ENCODE measurements at places on chromosomes 11 and 22. TPM values are rescaled to one million over a fixed set of nuclear protein-coding genes. Genes with fewer than 3 reads are reported as not detected.

- peak; percentile 43 for DNase-seq
These were observed 50.2 kb downstream of the JAM3 start for GRCh38 chr11:134119094-134119493.

GRCh38 chr11:10683429-10683828, 10.1 kb downstream of the IRAG1 start:
- DNase-seq: no peak

DNA sequence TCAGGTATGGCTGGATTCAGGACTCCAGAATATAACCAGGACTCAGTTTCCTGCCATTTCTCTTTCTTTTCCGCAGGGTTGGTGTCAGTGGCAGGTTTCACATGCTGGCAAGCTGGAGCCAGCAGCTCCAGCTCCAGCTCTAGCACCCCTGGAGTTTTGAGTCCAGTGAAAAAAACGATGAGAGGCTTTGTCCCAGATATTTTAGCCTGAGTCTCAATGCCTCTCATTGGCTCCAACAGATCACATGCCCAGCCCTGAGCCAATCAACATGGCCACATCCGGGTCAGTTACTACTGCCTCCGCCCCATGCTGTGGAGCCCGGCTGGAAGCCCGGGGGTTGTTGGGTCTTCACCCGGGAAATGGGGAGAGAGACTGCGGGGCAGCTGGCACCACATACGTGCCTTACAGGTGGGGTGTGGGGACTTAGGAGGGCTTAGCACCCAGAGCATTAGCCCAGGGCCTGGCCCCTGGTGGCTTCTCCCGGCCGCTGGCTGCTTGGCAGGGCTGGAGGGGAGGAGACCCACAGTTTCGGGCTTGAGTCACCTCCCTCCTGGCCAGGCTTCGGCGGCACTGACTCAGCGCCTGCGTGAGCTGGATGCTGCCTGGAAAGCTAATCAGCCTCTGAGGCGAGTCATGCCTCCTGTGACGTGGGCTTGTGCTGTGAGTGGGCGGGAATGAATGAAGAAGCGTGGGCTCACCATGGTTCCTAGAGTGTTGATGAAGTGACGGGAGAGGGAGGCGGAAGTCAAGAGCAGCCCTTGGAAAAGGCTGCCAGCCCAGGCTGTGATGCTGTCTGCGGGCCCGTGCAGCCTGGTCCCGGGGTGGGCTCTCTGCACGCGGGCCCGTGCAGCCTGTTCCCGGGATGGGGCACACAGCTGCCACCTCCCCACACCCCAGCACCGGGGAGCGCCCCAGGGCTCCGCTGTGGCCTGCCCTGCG, 15.3 kb upstream of the MRTFA start:
- peak; percentile 99 for DNase-seq

GRCh38 chr11:75351541-75351790, at the start of gene ARRB1:
Gene ARRB1 (minus strand): TSS chr11:75351661. CDS start chr11:75351607, 54 bp downstream.
- DNase-seq: no peak

GRCh38 chr11:11500744-11501487, 120.9 kb downstream of the GALNT18 start:
- DNase-seq: no peak

DNA sequence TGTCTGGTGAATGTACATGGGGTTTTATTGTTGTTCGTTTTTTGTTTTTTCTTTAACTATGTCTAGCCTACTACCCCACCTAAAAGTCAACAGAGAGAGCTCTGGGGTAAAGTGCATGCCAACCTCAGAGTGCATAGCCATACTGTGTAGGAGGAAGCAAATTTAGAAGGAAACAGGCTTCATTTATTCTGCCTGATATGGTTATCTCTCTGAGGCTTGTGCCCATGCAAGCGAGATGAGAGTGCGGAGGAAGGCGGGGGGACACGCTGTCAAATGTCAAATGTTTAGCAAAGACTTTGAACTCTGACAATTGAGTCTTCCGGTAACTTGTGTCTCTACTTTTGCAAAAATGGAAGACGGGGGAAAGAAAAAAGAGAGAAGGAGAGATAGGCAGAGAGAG, 295.5 kb downstream of the ETS1 start:
- no peak for DNase-seq

DNA sequence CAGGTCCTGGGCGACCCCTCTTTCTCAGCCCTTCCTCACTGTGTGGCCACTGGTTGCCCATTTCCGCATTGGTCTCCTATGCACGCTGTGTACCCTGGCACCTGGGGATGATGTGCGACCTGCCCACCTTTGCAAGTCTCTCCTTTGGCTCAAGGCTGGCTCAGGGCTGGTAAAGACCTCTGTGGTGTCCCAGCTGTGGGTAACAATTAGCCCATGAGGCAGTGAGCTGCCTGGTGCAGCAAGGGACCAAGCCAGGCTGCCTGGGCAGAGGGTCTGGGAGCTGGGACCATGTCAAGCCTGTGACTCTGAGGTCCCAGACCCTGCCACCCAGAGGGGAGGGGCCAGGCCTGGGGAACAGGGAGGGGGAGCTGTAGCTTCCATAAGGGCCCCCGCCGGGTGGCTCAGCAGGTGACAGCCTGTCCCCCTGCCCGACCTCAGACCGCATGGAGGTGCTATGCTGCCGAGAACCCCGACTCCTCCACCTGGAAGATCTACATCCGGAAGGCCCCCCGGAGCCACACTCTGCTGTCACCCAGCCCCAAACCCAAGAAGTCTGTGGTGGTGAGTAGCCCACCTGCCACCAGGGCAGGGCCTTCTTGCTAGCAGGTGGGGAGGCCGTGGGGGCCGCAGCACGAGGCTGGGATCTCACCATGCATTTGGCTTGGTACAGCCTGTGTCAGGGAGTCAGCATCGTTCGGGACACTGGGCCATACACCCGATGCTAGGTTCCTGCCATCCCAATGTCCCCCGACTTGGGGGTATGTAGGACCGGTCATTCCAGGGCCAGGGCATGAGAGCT, 112.5 kb downstream of the KCNQ1OT1 start:
- no peak for DNase-seq

DNA sequence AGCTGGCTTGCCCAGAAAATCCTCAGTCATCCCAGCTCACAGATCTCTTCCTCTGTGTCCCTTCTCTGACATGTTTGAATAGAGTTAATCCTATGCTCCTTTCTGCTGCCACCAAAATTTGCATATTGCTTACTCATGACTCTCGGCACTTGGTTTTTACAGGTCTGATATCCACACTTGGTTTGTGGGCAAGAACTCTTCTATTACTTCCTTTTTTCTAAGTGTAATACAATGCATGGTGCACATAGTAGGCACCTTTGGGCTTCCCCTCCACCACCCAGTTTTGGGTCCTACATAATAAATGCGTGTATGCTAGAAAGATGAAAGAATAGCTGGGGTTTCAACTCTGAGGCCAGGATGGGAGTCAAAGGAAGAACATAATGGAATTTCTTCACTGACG, 69.7 kb upstream of the GRK3 start:
- no peak for DNase-seq

- no peak for DNase-seq
These were observed 229.2 kb upstream of the TBCEL start for GRCh38 chr11:120794748-120795147.

DNA sequence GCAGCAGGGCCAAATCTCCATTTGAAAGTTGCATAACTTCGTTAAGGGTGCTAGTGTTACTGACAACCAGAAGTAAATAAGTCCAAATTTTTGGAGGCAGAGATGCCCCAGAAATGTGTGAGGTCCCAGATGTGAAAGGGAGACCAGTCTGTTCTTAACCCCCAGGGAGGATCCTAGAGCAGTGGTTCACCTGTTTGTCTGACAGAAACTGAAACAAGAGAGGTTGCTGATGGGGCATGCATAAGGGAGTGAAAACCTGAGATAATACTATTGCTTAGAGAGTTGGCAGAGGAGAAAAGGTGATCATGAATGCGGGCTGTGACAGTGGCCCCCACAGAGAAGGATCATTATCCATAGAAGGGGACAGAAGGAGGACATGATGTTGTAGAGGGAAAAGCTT, 3.8 kb downstream of the CBLIF start:
- DNase-seq: no peak

GRCh38 chr11:7651700-7652099, 21.6 kb downstream of the CYB5R2 start:
- no peak for DNase-seq

- DNase-seq: no peak
These were observed 3.8 kb upstream of the PPFIBP2 start for GRCh38 chr11:7509966-7510365.

- DNase-seq: peak; percentile 35
These were observed 17.4 kb downstream of the AMOTL1 start for GRCh38 chr11:94785509-94785908.

DNA sequence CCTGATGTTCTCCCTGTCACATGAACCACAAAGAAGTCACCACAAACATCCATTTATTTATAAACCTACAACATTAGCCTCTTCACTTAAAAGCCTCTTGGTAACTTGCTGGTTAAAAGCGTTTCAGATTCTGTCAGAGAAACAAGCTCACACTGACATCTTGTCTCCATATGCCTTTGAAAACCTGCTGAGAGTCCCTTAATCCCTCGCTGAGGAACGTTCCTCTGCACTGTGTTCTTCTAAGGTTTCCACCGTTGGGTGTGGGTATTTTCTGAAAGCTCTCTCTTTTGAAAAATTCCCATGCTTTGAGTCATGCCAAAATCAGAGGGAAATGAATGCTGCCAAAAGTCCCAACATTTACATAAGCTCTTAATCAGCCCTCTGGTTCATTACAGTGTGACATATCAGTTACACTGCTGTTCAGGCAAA, 149.8 kb downstream of the CCDC34 start:
- peak; percentile 34 for DNase-seq

- peak; percentile 68 for DNase-seq
These were observed 68.2 kb downstream of the EMSY start for GRCh38 chr11:76512851-76513653.

- DNase-seq: peak; percentile 81
These were observed 22.4 kb downstream of the ADM start for GRCh38 chr11:10327254-10327653.

DNA sequence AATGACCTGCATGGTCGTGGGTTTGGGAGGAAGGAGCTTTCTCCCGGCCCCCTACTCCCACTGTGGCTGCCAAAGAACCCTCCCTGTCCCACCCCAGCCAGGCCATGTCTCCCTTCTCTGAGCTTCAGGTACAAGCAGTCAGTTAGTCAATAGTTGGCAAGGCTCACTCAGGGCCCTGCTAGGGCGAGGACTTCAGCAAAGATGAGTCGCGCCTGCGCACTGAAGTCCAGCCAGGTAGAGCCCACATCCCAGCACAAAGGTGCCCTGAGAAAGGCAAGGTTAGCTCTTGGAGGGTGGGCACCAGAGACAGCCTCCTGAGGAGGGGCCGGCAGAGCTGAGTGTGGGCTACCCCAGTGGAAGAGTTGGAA, 11.1 kb downstream of the C11orf86 start:
- no peak for DNase-seq

GRCh38 chr11:57155400-57155799, 26.4 kb upstream of the LRRC55 start:
- DNase-seq: no peak

DNA sequence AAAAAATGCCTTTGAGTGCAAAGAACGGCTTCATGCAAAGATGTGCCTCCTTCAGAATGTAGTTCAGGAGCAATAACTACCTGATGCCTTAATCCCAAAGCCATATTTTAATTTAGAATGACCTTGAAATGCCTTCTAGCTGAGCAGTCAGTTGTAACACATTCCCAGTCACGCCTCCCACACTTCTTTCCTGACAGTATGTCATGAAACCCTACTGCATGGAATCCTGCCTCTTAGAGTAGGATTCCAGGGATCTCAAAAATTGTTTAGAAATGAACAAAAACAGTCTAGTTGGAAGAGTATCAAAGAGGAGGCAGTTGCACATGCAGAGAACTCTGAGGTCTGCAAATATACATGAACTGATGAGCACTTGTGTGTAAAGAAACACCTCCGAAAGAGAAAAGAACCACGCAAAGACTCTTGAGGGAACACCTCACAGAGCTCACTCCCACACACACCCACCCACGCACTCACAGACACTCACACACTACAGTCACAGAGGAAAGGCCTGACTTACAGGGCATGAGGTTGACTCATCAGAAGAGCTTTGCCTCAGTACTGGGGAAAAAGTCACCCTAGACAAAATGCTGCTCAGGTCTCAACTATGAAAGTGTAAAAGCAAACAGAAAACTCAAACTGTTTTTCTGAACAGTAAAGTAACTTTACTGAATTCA, 77.4 kb downstream of the GGTLC2 start:
- peak; percentile 11 for DNase-seq

DNA sequence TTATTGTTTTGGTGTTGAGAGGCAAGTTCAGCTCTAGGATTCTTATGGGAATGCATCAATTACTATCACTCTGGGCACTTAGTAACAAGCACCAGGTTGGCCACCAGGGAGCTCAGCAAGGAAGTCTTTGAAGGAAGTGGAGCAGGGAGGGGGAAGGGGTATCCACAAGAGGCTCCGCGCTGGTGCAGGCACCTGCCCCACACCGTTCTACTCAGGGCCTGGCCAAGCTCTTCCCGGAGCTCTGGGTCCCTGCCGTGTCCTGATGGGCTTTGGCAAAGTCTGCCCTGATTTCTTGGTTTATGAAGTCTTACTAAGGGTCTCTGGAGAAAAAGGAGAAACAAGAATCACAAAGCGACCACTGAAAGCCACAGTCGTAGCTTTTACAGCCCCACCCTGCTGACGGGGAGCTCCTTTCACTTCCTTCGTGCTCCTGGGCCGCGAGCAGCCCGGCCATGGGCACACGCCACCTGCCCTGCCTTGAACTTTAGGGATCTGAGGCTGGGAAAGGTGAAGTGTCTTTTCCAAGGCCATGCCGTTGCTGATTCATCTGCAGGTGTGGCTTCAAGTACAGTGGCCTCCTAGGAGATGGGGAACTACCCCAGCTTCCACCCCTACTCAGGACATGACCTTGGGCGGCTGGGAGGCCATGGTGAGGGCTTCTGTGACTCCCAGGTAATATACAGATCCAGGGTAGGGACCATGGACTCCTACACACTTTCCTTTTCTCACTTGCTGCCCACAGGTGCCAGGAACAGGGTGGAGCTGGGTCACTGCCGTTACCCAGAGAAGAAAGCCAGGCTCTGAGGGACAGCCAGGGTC, 15.9 kb upstream of the LRRC32 start:
- no peak for DNase-seq

DNA sequence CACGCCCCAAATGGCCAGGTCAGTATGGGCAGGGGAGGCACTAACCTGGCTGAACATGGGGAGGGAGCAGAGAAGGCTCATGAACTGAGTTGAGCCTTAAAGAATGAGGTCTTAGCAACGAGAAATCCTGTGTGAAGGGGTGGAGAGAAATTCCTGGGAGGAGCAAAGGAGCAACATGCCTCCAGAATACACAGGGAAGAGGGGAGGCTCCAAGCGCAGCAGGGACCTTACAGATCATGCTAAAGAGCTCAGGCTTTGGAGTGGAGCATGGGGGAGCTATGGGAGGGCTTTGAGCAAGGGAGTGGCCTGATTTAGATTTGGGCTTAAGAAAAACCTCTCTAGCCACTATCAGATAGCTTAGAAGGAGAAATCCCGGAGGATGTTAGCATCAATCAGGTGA, 88.1 kb downstream of the MN1 start:
- no peak for DNase-seq

GRCh38 chr11:125253795-125254525, 89.4 kb downstream of the PKNOX2 start:
- DNase-seq: no peak

Gene FHIP1B
- total RNA-seq: 15.1 TPM

Gene STIP1
- 139 TPM for total RNA-seq

Gene SAMM50
- 53.6 TPM for total RNA-seq

Gene SERGEF
- 18.4 TPM for total RNA-seq

Gene MS4A4E
- not detected for total RNA-seq

Gene CYB561A3
- total RNA-seq: 58.4 TPM

Gene OR1S1
- total RNA-seq: not detected

Gene KDM4E
- not detected for total RNA-seq
